Glomerular endothelial cell (primary cell): ENCODE measurements at places on chromosomes 16 and 17. TPM values are rescaled to one million over a fixed set of nuclear protein-coding genes. Genes with fewer than 3 reads are reported as not detected.

Gene TAC4
- not detected in 2 replicates for total RNA-seq

- no peak for DNase-seq
Observed at GRCh38 chr17:38617967-38618760, 12.4 kb upstream of the SRCIN1 start.

- DNase-seq = no peak
Observed at GRCh38 chr16:59173408-59173831, 439.3 kb upstream of the GOT2 start.

- no peak for DNase-seq
Observed at GRCh38 chr17:5408186-5408585, 11.3 kb downstream of the NUP88 start.

- no peak for DNase-seq
Observed at GRCh38 chr16:58155839-58156238, 26.7 kb upstream of the CFAP20 start.
